ENCODE measurements at places on chromosomes 7 and 10. TPM values are rescaled to one million over a fixed set of nuclear protein-coding genes. Genes with fewer than 3 reads are reported as not detected.
A peak's percentile ranks its signal among the peaks of the same experiment; 100 is the strongest.

The MALSU1 gene
- total RNA-seq = 15.3 TPM

The ARL4A gene
- 2.6 TPM for total RNA-seq

DNA sequence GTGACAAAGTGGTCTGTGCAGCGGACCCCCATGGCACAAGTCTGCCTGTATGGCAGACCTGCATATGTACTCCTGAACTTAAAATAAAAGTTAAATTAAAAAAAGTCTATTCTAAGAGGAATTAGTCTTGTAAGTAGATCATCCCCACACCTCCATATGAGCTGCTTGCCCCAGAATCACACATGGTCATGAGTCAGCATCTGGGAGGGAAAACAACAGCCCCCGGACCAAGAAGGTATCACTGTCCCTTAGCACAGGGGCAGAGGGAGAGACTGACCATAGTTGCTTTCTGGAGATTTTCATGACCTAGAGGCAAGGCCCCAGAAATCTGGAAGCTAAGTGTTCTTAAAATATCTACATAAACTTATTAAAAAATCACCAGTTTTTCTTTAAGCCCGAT, 86.6 kb upstream of the PDK4 start:
- DNase-seq = no peak

DNA sequence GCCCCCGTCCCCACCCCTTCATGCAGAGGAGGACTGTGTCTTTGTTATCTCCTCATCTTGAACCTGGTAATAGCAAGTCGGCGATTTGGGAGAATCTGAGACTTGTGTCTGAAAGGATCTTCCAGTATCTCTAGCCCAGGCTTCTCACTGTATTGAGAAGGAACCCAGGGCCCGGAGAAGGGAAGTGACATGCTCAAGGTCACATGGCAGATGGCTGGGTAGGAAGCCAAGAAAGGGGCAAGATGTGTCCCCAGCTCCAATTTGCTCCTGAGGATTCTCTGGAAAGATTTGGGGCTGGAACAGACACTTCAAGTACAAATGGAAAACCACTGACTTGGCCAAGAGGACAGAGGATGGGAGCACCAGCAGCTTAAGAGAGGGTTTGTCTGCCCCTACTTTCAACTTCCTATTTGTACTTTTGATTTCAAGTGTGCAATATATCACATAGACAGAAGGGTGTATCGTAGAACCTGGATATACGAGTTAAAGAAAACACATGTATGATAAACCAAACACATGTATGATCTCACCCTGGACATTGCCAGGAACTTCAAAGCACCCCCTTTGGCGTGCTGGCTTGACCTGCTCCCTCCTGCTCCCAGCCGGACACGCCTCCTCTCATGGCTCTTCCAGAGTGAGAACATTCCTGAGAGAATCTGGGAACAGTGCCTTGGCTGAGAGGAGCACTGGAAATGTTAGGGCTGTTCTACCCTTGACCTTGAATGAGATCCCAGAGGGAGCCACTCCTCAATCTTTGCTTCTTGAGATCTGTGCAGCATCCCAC, 79.7 kb downstream of the CDH23 start:
- DNase-seq = peak; percentile 34

DNA sequence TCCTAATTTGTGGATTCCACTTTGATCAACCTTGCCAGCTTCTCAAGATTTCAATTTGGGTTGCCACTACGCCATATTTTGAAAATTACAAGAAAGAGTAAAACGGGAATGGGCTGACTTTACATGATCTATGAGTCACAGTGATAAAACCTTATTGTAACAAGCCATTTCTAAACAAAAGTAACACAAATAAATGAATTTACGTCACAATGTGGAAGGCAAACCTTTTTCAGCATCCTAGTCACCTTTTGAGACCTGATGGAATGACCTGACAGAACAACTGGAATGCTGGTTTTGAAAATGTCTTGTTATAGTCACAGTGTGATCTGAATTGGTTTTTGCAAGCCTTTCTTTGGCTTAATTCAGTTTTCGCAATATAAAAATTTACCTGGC, 85.9 kb downstream of the CDK6 start:
- no peak for DNase-seq

DNA sequence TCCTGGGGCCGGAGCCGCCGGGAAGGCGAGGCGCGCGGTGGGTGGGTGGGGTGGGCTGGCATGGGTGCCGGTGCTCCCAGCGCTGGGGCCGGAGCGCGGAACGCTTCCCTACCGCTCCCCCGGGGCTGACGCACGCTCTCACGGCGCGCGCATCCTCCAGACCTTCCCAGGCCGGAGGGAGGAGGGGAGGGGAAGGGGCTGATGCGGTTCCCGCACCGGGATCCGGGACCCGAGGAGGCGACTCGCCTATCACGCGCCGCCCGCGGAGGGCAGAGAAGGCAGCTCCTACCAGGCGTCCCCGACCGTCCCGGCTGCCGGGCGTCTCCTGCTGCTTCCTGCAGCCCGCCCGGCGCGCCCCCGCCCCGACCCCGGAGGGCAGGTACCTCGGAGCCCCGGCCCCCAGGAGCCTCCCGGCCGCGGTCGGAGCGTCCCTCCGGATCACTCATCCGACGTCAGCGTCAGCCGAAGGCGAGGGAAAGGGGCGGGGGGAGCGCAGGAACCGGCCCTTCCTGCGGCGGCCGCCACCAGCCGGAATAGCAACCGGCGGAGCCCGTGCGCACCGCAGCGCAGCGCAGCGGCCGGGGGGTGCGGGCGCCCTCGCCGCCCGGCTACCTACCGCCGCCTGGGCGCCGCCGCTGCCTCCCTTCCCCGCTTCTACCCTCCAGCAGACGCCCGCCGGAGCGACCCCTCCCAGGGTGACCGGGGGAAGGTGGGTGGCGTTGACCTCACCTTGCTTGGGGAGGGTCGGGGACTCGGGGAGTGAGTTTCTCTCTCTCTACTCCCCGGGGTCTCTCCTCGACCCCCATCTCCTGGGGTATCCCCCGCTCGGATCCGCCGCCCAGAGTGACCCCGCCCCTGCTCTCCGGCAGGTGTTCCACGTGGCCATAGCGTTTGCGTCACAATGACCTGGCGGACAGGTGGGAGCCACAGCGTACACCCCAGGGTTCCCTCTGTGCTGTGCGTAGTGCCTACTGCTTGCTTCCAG, at the start of gene ICA1:
Gene ICA1 (minus strand): TSS at position 457 of the 985 bp plus-strand sequence. CDS start 26,241 bp downstream, outside the sequence.
- DNase-seq = peak; percentile 89

The LIPK gene
- total RNA-seq = not detected

- DNase-seq = no peak
Measured at GRCh38 chr10:16195178-16195769, 241.5 kb upstream of the PTER start.

The PHTF2 gene
- total RNA-seq = 5.6 TPM

DNA sequence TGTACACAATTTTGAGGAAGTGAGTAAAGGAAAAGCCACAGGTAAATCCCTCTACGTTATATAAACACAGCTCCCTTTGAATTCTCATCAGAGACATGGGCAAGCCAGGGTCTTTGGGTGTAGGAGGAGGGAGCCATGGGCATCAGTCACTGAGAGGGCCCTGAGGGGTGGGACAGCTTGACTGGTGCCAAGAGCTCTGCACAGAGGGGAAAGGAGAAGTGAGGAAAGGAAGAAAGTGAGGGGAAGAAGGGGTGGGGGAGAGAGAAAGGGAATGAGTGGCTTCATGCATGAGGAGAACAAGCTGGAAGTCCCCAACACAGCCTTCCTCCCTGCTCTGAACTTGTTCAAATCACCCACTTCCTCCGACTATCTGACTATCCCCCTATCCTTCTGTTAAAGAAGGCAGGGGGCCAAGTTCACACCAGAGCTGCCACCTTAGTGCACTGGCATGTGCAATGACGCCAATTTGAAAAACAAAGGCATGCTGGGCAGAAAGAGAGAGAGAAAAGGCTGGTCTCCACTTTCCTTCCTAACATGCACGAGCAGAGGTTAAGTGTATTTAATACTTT, 16.4 kb upstream of the RNF148 start:
- no peak for DNase-seq

DNA sequence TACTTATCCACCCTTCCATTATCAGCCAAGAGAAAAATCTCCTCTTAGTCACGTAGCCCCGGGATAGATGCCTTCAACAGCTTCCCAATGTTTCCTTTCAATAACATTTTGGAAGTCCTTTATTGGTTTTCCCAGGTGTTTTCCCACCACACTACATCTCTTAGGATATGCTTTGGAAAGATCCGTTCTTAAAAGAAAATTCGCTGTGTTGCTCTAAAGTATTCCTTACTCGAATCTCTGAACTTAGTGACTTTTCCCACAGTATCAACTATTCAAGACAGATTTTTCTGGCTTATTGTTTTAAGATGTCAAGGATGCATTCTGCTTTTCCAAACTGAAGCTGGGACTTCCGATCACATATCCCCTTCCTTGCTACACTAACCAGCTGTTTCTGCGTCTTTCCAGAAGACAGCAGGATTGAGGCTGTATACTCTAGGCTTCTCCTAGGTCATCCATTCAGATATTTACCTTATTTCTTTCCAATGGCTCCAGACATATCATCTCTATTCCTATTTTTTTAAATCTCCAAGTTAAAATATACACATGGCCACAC, 36.5 kb upstream of the SVIL start:
- DNase-seq = no peak

The GPR22 gene
- total RNA-seq = not detected

DNA sequence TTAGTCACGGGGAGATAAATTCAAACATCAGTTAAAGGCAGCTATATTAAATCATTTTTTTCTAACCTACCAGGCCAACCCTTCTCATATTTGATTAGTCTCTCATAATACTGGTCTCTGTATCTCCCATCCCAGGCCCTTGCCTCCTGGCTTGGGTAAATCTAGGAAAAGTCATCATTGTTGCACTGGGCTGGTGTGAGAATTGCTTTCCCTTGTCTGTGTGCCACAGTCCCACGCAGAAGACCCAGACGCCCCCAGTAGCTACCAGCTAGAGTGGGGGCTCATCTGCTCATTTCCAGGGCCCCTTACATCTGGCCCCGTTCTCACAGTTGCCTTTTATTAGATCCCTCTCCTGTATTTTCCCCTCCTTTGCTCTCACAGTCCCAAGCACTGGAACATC, 67.6 kb upstream of the VIPR2 start:
- no peak for DNase-seq

The FEZF1 gene
- total RNA-seq = not detected

GRCh38 chr10:124197371-124198124, 104.2 kb upstream of the CHST15 start:
- no peak for DNase-seq

- no peak for DNase-seq
Measured at GRCh38 chr7:102117743-102118142, 168.9 kb upstream of the SH2B2 start.

GRCh38 chr10:451021-451471, 238.4 kb downstream of the DIP2C start:
- DNase-seq = no peak

DNA sequence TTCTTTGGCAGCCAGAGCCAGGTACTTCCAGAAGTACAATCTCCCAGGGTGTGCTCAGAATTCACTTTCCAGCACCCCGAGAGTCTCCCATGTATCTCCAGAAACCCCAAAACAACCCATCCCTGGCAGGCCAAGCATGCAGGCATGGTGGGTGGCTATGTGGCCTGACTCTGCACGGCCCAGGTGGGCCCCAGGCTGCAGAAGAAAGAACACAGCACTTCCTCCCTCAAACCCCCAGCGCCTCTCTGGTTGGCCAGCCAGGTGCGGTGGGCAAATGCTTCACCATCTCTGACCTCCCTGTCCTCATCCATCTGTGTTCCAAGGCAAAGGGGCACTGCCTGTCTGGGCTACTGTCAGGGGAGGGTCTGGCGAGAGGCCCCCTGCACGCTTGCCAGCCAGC, 100.3 kb downstream of the MKI67 start:
- no peak for DNase-seq

- DNase-seq = no peak
Measured at GRCh38 chr7:112182749-112183148, 23.4 kb downstream of the DOCK4 start.

DNA sequence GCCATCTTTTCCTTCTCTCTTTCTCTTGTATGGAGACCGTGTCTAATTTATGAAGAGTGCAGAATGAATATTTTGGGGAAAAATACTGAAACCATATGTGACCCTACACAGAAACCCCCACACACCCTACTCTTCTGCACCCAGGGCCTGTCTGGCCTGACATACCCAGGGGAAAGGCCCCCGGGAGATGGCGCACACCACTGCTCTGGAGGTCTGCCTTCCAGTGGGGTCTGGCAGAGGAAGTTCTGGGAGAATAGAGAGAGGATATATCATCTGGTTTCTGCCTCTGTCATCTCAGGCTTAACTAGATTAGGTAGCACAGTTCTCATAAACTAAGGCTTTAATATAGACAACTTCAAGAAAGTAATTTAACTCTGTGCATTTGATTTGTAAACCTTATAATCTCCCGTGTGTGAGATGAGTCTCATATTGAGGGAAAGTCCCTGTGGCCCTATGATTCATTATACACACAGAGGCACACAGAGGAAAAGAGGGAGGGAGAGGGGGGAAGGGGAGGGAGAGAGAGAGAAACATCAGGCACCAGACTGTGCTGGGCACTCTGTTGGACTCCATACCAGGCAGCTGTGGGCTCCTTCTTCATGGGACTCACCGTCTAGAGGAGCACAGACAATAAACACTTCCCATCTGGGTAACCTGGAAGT, 123.3 kb downstream of the AOAH start:
- DNase-seq = no peak

GRCh38 chr10:93567277-93568104, 1.0 kb downstream of the FFAR4 start:
- no peak for DNase-seq

The BLNK gene
- total RNA-seq = 11.5 TPM

DNA sequence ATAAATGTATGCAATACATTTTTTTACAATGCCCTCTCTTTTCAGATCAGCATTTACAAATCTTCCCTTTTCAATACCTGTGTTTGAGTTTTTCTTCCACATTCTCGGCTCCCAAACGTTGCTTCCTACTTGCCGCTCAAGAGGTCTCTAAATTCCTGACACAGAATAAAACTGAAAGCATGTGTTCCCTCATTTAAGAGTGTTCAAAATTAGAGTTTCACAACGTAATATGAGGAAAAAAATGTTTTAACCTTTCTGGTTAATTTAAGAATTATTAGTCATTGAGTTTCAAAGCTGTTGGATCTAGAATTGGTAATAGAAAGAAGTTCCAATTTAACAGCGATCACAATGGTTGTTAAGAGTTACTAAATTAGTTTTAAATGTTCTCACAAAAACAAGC, 100.4 kb downstream of the ARID5B start:
- no peak for DNase-seq
